ENCODE measurements at places on chromosomes 1 and 21. TPM values are rescaled to one million over a fixed set of nuclear protein-coding genes. Genes with fewer than 3 reads are reported as not detected.

DNA sequence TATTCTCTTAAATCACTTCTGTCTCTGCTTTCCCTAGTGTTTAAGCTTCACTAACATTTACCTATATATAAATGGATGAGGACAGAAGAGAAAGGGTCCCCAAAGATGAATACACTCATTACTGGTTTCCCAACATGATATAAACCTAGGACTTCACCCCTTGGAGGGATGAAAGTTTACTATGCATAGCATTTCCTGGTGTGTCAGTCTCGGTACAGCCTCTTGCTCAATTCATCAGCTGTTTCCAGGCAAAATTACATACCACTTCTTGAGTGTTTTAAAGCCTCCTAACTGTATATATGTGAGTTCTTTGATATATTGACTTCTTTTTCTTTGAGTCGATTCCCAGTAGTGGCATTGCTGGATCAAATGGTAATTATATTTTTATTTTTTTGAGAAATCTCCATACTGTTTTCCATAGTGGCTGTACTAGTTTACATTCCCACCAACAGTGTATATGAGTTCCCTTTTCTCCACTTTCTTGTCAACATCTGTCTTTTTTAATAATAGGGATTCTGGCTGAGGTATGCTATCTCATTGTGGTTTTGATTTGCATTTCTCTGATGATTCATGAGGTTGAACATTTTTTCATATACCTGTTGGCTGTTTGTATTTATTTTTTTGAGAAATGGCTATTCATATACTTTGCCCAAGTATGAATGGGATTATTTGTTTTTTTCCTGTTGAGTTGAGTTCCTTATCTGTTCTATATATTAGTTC lies 259.3 kb upstream of the CACYBP start:
- DNase-seq, result peak; percentile 16

DNA sequence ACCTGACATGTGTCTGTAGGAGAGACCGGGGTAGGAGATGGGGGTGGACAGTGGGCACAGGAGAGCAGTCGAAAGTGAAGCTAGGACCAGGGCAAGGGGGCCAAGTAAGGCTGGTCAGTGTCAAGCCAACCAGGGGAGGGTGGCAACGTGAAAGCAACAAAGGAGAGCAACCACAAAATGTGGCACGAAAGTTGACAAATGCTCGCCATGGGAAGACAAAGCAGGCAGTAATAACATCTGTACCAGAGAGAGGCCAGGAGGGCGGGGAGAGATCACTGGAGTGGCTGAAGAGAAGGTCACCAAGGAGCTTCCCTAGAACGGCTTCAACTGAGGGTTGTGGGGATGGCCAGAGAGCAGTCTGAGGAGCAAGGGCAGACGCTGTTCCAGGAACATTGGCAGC lies 17.0 kb downstream of the QSOX1 start:
- DNase-seq, result no peak

DNA sequence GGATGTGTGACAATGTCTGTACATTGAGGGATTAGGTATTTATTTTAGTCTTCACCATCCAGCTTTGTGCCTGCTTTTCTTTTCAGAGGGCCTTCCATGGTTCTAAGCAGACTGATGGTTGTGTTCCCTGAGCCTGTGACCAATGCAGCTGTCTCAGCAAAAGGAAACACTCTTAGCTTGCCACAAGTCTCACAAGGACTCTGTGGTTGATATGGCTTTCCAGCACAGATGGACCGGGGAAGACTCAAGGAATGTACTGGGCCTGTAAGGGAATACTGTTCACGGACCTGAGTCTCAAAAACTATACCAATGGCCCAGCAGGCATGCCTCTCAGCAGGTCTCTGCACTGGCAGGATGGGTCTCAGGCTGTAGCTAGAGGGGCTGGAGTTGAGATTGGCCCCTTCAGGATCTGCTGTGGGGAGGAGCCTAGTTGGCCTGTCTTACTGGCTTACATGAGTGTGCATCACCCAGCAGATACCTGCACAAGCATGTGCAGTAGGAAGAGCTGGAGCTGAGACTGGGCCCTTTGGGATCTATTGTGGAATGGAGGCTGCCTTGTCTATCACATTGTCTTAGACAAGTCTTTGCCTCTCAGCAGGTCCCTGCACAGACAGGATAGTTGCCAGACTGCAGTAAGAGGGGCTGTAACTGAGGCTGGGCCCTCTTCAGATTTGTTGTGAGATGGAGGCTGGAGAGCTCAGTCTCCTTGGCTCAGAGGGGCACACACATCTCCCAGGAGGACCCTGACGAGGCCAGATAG lies 52.0 kb upstream of the PDC start:
- DNase-seq, result no peak

DNA sequence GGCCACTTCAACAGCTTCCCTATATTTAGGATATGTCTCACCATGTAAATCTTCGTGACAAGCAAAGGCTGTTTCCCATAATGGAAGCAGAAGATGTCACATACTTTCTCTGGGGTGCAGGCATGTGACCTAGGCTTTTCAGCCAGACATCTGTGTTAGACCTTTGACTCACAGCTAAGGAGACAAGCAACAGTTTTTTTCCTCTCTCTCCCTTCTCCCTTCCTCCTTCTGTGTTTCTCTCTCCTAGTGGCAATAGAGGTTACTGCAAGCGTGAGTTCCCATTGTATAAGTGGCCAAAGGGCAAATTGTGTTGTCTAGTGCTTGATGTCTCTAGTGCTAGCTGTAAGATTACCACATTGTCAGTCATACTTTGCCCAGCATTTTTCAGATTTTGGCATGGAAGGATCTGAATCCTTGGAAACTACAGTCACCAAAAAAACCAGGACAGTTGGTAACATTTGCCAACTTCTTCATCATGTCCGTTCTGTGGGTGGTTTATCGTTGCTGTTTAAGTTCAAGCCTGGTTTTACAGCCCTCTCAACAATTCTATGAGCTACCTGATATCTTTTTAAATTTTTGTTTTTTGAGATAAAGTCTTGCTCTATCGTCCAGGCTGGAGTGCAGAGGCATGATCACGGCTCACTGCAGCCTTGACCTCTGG lies 44.4 kb upstream of the RABGAP1L start:
- DNase-seq, result peak; percentile 74

- DNase-seq, result no peak
Measured at GRCh38 chr1:180235077-180235501, 5.0 kb downstream of the LHX4 start.

DNA sequence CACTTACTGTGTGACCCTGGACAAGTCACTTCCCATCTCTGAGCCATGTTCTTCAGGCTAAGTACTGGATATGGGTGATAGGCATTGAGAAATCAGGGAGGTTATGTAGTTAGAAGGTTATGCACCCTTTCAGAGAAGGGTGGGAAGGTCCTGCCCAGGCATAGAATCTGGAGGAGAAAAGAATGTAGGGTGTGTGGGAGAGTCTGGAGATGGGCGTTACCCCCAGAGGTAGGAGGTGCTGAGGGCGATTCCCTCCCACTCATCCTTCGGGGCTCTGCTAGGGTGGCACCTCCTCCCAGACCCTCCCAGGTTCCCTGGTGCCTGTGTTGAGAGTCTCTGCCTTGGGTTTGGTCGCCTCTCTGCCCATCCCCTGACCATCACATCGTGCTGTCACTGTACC lies 51.1 kb downstream of the IGSF21 start:
- DNase-seq, result no peak

- no peak for DNase-seq
Measured at GRCh38 chr21:45415188-45415942, 10.4 kb downstream of the COL18A1 start.

The FALEC gene
- polyA plus RNA-seq, result 0.39 TPM

The IL20 gene
- polyA plus RNA-seq, result not detected

The TGFB2 gene
- 13.6 TPM for polyA plus RNA-seq

Measured in hepatocyte (in vitro differentiated cells).